ENCODE measurements at places on chromosomes 1 and 21. TPM values are rescaled to one million over a fixed set of nuclear protein-coding genes. Genes with fewer than 3 reads are reported as not detected.

The DNAI4 gene
- 0.90 TPM for total RNA-seq

The CLCNKB gene
- total RNA-seq: 0.08 TPM

The HSD11B1 gene
- not detected for total RNA-seq

The PTPRF gene
- total RNA-seq: 92.7 TPM

The SELE gene
- not detected for total RNA-seq

The EIF2D gene
- total RNA-seq: 34.2 TPM

The HAO2 gene
- total RNA-seq: not detected

The GJA9 gene
- total RNA-seq: not detected

The CHIA gene
- total RNA-seq: not detected

The SLC44A3 gene
- total RNA-seq: 1.8 TPM

The APCS gene
- not detected for total RNA-seq

The CATSPERE gene
- total RNA-seq: not detected

The AMY2A gene
- total RNA-seq: not detected

The NUDT17 gene
- total RNA-seq: 6.3 TPM

The MFSD2A gene
- total RNA-seq: 4.1 TPM

The CHI3L2 gene
- not detected for total RNA-seq

The NUP210L gene
- not detected for total RNA-seq

The MIA3 gene
- 22.6 TPM for total RNA-seq

The FCRL1 gene
- not detected for total RNA-seq

The SERINC2 gene
- 25.3 TPM for total RNA-seq

The ALG14 gene
- total RNA-seq: 14.3 TPM

The ANKRD35 gene
- not detected for total RNA-seq

The SYCP1 gene
- total RNA-seq: not detected

The TNFRSF4 gene
- not detected for total RNA-seq

The GBP6 gene
- not detected for total RNA-seq

The TRIM63 gene
- total RNA-seq: not detected

The CC2D1B gene
- 13.5 TPM for total RNA-seq

The RPS6KA1 gene
- 16.4 TPM for total RNA-seq

The CRYBG2 gene
- total RNA-seq: 2.0 TPM

The FAM229A gene
- 2.9 TPM for total RNA-seq

The TNFAIP8L2 gene
- total RNA-seq: not detected

All from A549 treated with RU486 at 1 μM for 4 hours (cell line).